Fibroblast of skin of back (primary cell): ENCODE measurements at places on chromosomes 2 and 18.

DNA sequence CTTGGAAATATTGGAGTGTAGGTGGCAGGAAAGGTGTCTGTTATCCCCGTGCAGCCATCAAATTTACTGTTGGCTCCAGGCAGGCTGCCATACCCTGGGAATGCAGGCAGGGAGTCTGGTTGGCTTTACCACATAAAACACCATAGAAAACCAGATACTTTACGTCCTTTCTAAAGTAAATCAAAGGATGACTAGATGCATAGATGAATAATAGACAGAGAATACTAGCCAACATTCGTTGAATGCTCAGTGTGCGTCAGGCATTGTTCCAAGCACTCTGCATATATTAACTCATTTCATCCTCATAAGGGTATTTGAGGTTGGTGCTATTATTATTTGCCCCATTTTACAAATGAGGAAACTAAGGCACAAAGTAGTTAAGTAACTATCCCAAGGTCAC, 65.2 kb downstream of the VSNL1 start:
- no peak for DNase-seq

- peak; percentile 26 for DNase-seq
Measured at GRCh38 chr18:9130806-9131205, 5.8 kb upstream of the ANKRD12 start.

GRCh38 chr2:165700531-165700930, 93.5 kb downstream of the GALNT3 start:
- no peak for DNase-seq

GRCh38 chr2:134458950-134459349, 205.1 kb downstream of the MGAT5 start:
- no peak for DNase-seq

- DNase-seq: no peak
Measured at GRCh38 chr2:239085201-239085992, 237.5 kb downstream of the TWIST2 start.

GRCh38 chr18:2256577-2256976, 314.7 kb downstream of the METTL4 start:
- DNase-seq: no peak

- DNase-seq: no peak
Measured at GRCh38 chr2:226256709-226257376, 542.8 kb downstream of the IRS1 start.

DNA sequence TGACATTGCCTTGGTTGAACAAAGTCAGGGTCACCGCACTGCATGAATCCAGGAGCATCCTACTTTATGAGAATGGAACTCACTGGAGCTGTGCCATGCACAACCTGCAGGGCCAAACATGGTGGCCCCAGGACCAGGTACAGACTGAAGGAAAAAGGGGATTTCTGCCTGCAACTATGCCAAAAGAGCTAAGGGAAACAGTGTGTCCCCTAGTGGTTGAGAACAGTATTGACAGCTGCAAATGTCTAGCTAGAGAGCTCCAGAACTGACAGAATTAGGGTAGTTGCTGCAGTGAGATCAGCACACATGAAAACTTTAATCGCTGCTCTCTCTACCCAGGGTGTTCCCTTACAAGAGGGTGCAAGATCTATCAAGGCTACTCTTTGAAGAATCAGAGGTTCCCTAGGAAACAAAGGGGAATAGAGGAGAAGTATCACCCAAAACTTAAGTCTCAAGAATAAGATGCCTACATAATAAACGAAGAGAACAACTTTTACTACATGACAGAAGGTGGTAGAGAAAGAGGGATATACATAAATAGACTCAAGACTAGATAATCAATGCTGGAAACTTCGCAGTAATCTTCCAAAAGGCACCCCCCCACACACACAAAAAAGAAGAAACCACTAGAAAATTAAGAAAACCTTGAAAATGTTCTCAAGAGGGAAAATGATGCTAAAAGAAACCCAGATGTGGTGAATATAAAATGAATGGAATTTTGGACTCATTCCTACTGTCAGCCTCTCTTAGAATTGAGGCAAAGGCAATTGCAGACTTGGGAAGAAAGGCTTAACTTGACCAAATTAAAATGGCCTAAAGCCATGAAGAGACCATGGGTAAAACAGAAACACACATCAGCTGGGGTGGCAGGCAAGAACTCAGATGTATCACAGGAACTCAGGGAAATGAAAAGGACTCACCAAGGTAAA, 43.6 kb upstream of the IHH start:
- DNase-seq: peak; percentile 20

GRCh38 chr2:74267068-74267467, 68.7 kb downstream of the MTHFD2 start:
- no peak for DNase-seq

- DNase-seq: no peak
Measured at GRCh38 chr2:3022841-3023372, 354.7 kb downstream of the EIPR1 start.

GRCh38 chr2:127648321-127648720, 2.4 kb downstream of the GPR17 start:
- peak; percentile 42 for DNase-seq

GRCh38 chr18:21109936-21110712, 1.5 kb downstream of the ROCK1 start:
- peak; percentile 17 for DNase-seq

DNA sequence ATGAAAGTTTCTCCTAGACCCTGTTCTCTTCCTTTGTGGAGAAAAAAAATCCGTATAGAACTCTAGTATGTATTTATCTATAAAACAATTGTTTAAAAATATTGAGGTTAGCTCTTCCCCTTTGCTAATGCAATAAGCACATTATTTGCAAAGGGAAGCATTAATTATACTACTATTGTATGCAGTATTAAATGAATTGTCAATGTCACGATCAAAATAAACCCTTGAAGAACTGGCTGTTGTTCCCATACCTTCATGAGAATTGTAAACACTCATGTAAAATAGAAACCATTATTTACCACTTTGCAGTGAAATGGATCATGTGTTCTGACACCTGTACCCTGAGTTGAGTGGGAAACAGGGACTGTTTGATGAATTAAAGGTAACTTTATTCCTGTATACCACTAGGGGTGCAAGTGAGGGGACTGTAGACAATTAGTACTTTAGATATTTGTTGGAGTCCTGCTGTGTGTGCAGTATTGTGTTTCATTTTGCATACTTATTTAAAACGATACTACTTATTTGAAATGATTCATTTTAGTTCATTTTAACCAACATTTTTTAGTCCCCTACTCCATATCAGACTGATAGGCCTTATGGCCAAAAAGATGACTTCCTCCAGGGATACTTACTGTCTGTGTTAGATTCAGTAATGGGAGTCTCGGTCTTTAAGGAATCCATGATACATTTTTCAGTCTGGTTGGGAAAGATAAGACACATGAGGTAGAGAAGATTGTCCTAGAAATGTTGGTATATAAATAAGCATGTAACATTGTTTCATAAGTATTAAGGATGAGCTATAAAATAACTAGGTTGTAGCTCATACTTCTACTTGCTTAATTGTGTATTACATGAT, 7.9 kb downstream of the PKP4 start:
- DNase-seq: no peak

GRCh38 chr2:11787991-11788390, 41.6 kb downstream of the LPIN1 start:
- no peak for DNase-seq

- DNase-seq: no peak
Measured at GRCh38 chr2:113739849-113740248, 16.6 kb downstream of the SLC35F5 start.

- no peak for DNase-seq
Measured at GRCh38 chr2:171688129-171688465, 828 bp downstream of the DYNC1I2 start.

DNA sequence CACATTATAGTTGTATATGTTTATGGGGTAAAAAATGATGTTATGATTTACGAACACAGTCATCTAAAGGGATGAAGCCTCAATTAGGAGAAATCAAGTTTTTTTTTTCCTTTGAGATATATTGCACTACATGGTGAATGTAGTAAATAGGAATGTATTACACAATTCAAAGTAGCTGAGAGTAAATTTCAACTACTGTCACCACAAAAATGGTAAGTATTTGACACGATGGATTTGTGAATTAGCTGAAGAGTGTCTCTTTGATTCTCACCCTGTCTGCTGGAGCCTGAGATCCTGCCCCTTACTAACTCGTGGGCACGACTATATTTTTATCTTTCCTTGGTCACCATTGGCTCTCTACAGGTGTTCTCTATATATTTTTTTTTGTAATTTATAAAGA, 540.4 kb upstream of the DSEL start:
- DNase-seq: peak; percentile 48

DNA sequence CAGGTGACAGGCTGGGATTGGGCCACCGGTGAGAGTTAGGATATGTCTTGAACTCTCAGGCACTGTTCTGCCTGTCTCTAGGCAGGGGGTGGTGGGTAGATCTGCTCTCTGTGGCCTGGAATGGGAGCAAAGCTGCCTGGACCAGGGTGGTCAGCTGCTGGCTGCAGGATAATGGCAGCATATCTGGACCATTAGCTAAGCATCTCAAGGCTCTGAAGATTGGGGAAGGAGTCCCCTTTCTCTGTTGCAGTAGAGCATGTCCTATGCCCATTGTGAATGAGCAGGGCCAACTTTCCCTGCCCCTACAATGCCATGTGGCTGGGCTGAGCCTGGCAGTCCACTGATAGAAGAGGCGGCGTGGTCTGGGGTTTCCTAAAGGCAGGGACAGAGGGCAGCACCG, 34.6 kb downstream of the LOXHD1 start:
- no peak for DNase-seq

- peak; percentile 86 for DNase-seq
Measured at GRCh38 chr2:101442042-101442666, 32.8 kb downstream of the RFX8 start.
